ENCODE measurements at places on chromosomes 1 and 21.

DNA sequence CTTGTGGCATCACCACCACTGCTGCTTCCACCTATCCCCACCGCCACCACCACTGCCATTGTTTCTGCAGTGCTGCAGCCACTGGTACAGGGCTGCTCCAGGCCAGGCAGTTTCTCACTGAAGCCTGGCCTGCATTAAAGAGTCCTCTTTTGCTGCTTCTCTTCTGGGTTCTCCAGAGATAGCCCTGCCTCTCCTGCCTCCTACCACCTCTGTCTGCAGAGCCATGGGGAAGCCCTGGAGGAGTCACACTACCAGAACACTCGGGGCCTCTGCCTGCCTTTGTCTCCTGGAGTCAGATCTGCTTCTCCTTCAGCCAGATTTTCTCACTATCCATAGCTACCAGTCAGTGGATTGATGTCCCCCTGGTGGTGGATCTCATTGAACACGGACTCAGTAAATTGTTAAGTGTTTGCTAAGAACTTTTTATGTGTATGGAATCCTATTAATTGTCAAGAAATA is 37.7 kb upstream of the DDAH1 start:
- DNase-seq, result no peak

- no peak for DNase-seq
Measured at GRCh38 chr1:232922485-232922884, 27.9 kb upstream of the NTPCR start.

DNA sequence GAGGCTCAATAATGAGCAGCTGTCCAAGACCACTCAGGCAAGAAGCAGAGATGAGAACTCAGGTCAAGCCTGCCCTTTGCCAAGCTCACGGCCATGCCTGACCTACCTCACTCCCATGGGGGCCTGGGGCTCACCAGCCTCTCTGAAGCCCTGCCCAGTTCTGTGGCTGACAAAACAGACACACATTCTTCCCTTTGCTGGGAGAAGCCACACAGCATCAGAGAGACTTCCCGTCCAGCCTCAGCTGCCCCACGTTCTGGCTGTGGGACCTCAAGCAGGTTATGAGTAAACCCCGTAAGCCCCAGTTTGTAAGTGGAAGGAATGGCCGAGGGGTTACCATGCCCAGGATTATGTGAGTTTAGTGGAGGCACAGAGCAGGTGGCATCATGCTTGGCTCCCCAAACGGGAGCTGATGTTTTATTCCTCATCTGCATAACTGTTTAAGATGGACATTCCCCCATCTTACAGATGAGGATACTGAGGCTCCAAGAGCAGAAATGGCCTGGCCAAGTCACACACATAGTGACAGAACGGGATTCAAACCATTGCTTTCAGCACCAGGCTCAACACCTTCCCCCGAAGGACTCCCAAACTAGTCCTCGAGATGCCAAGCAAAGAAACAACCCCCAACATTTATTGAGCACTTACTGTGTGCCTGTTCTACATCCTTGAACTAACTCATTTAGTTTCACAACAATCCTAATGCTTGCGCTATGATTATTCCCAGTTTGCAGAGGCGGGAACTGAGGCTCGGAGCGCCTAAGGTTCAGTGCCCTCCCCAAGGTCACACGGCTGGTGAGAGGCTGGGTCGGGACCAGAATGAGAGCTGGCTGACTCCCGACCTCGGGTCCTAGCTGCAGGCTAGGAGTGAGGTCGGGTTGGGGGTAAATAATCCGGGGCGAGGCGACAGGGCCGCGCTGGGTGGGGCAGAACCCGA is 49.1 kb upstream of the LAPTM5 start:
- no peak for DNase-seq

- DNase-seq, result no peak
Measured at GRCh38 chr1:217260676-217261075, 370.2 kb downstream of the GPATCH2 start.

DNA sequence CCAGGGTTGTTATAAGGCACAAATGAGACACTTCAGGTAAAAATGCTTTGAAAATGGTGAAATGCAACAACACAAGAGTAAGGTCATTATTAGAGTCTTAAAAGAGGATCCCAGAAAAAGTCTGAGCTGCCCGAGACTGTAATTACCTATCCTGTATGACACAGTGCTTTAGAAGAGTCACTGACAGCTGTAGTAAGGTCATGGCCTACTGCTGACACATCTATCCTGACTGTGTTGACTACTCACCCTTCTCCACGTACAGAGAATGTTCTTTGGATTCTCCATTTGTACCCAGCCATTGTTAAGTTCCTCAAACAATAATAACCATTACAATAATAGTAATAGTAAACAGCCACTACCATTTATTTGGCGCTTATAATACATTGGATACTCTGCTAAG is 104.4 kb downstream of the CACHD1 start:
- no peak for DNase-seq

DNA sequence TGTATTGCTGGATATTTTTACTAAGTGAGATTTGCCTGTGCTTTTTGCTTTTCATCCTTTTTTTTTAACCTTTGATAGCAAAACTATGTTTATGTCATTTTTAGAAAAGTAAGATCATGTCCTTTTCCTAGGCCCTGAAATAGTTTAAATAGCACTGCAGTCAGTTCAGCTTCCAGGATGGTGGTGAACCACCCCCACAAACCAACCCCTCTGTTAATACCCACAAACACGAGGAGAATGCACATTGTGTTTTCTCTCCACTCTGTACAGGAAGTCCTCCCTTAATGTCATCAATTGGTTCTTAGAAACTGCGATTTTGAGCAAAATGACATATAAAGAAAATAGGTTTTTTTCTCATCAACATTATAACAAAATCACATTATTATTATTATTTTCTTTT is 117.7 kb upstream of the DSCAM start:
- no peak for DNase-seq

- DNase-seq, result no peak
Measured at GRCh38 chr1:24639881-24640280, 3.2 kb upstream of the SRRM1 start.

- peak; percentile 16 for DNase-seq
Measured at GRCh38 chr1:28509705-28510272, 3.9 kb downstream of the RCC1 start.

DNA sequence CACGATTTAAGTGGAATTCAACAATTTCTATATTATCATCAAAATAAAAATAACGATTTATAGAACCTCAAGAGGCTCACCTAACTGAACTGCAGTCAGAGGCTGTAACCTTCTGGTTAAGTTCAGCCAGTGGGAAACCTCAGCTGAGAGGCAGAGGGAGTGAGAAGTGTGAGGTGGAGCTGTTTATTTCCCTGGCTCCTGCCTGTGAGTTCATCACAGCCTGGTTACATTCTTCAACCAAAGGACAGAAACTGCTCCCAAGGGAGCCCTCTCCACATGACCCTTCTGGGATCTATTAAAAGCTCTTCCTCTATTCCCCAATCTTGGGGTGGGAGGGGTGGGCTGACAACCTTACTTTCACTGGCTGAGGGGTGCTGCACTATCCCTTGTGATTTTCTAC is 22.2 kb downstream of the DYNLT5 start:
- DNase-seq, result no peak

- DNase-seq, result no peak
Measured at GRCh38 chr1:178495158-178495557, 1.6 kb downstream of the CLEC20A start.

Measured in effector CD4-positive, alpha-beta T cell (primary cell).